ENCODE measurements at places on chromosomes 7 and 10.

GRCh38 chr7:139643951-139644585 lies 120.6 kb downstream of the CLEC2L start:
- DNase-seq, result no peak

DNA sequence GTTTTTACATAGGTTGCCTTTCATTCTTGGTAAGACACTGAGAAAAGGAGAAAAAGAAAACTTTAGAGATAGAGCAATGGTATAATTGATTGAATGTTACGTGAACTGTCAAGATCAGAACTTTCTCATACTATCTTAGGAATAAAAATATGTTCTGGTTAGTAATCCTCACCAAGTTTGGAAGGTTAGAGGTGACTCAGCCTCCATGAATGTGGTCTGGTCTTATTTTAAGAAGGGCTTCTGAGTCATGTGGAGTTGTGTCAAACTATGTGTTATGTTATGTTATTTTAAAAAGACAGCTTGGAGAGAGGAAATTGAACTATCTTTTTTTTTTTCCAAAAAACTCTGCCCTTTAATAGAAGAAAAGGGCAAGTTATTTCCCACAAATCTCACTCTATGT lies 458.6 kb upstream of the KLF6 start:
- DNase-seq, result no peak

GRCh38 chr7:100415448-100415847 lies 13.1 kb downstream of the ZCWPW1 start:
- no peak for DNase-seq

DNA sequence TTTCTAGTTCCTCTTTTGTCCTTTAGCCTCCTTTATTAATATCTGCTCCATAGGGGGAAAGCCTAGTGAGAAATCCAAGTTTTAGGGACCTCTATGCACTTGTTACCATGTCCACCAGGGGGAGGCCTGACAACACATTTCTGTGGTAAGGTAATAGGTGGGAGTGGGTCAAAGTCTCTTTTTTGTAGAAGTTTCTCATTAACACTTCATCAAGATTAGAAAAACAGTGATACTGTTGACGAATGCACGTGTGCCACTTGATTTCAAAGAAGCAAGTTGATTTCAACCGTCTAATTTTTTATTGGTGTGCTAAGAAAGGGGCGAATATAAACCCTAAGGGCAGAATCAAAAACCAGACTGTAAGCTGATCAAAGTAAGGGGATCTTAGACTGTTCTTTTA lies 30.6 kb downstream of the CISD1 start:
- DNase-seq, result peak; percentile 38

- no peak for DNase-seq
Measured at GRCh38 chr10:77877441-77878344, 48.9 kb downstream of the DLG5 start.

GRCh38 chr7:84506151-84506550 lies 311.6 kb upstream of the SEMA3A start:
- DNase-seq, result no peak

DNA sequence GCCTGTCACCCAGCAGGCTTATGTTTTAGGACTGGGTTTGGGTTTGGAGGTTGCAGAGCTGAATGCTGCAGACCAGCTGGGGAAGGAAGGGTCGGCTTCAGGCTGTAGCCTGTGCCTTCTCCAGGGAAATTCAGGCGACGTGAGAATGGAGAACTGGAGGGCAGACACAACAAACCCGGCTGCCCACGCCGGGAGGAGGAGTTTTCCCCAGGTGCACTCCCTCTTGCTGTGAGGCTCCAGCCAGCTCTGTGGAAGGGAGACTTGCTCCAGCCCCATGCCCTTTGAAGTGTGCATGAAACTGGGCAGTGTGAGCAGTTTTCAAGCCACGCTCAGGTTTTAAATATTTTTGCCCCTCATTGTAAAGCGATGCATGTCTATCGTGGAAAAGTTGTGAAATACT lies 279.1 kb downstream of the CCSER2 start:
- DNase-seq, result no peak

- no peak for DNase-seq
Measured at GRCh38 chr10:14570800-14571199, 203.9 kb downstream of the FAM107B start.

DNA sequence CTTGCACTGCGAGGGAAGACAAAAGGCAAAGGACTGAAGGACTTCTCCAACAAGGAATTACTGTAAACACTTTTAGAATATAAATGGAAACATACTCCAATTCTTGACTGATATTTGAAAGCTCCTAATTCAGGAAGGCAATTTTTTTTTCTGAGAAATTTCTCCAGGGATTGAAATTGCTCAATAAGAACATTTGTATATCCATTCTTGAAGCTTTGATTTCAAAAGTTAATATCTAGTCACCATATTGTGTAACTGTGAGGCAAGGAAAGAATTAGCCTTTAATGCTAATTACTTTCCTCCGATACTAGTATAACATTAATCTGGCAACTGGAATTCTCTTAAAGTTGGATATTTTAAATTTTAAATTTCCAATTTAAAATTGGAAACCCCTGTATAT lies 188.4 kb upstream of the COL1A2 start:
- DNase-seq, result no peak
